ENCODE measurements at places on chromosomes 4 and X.

GRCh38 chr4:118910221-118910620 lies 21.6 kb downstream of the SYNPO2 start:
- no peak for DNase-seq

DNA sequence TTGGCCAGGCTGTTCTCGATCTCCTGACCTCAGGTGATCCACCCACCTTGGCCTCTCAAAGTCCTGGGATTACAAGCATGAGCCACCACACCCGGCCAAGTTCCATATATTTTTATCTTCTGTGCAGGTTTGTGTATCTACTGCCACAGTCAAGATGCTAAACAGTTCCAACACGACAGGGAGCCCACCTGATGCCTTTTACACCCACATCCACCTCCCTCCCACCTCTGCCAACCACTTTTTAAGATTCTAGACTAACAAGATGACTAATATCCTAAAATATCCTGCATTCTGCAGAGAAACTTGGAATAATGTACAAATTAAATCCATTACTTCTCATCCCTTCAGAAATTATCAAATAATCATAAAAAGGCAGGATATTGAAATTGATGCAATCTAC lies 19.3 kb upstream of the RPL34 start:
- no peak for DNase-seq

DNA sequence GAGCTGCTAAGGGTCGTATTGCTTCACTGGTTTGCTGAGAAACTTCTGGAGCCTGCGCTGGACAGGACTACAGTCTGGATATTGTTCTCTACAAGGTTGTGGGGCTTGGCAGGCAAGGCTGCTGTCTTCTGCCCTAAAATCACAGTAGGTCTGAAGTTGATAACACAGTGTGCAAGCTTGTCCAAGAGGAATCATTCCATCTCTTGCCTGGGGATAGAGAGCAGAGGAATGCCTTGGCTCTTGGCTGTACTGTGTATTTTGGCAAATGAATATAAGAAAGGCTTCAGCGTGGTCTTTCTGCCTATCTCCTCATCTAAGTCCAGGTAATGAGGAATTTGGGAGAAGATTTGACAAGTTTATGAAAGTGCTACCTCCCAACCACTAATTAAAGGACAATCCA lies 9.4 kb upstream of the RASL11B start:
- no peak for DNase-seq

GRCh38 chr4:147057611-147058190 lies 112.0 kb upstream of the TTC29 start:
- DNase-seq = no peak

DNA sequence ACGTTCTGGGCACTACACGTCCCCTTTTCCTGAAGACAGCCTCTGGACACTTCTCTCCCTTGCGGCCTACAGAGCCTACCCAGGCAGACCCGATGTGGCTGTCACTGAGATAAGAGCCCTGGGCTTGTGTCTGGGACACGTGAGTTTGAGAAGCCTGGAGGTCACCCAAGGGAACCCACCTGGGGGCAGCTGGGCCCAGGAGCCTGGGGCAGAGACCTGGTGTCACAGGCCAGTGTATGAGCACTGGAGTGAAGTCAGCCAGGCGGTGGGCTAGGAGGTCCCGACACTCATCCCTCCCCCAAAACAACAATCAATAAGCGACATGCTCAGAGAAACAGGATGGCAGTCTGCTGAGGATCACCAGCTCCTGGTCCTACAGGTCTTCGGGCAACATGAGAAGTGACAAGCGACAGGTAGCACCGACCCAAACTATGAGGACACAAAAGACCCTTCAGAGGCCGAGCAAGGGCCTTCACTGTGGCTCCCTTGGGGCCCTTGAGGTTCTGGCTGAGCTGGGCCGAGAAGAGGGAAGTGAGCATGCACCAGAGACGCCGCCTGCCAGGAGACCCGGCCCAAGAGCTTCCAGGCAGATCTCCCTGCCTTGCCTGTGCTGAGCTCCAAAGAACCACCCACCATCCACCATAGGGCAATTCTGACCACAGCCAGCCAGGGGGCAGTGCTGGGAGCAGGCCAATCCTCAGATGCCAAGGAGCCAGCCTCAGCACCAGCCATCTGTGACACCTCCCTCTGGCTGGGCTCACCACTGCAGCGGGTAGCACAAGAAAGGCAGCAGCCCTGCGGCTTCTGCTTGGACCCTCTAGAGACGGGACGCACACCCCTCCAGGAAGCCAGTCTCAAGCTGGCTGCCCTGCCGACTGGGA lies 11.0 kb upstream of the DUSP9 start:
- DNase-seq = peak; percentile 12

DNA sequence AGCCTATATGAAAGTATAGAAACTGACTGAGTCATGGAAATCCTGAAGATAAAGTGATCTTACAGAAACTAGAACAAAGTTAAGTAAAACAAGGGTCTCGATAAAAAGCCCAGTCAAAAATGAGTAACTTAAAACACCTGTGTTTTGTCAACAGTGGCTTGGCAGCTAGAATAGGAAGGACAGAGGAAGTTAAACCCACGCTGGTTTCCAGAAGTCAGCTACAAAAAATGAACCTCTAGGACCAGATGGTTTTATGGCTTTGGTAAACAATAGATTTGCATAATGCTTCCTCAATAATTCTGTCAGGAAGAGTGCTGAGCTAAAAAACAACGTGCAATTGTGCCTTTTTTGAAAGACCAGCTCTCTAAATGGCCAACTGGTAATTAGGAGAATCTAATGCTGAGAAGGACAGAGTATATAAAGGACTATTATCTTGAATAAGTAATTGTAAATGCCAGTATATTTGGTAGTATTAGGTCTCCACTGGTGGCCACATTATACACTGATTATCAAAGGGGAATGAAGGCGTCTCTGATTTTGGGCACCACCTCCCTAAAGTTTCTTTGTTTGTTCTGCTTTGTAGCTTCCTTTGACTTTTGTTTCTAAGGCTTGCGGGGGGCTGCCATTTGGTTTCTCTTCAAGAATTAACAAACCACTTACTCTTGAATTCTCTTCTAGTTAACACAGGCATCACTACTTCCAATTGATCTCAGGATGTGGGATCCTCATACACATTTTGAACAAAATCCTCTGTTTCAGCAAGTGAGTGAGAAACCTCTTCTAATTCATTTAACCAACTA lies 72.2 kb upstream of the PPP3CA start:
- no peak for DNase-seq

DNA sequence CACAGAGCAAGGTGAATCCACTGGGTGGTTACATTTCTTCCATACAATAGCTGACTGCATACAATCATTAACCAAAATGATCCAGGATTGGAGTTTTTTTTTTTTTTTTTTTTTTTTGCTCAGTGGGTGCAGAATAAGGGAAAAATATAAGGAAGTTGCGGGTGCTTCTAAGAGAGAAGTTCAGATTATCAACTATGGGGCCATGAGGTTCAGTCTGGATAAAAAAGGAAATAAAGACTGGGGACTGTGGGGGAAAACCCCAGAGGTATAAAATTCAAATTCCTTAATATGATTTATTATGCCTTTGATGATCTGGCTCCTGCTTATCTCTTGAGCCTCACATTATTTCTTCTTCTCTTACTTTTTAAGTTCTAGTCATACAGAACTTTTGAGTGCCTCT lies 5.9 kb upstream of the EIF1AX start:
- DNase-seq = no peak

DNA sequence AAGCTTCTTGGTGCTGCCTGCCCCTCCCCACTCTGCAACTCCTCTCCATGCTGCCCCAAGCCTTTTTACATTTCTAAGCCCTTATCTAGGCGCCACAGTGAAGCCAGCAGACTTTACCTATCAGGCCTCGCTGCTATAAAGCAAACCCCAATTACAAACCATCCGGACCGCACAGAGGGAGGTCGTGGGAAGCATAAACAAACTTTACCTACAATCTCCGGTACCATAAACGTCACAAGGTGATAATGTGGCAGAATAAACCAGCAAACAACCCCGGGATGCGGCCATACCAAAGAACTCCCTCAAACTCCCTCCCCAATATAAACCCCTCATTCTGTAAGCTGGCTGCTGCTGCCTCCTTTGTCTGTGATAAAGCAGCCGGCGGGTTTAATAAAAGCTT lies 54.0 kb upstream of the ZCCHC13 start:
- no peak for DNase-seq

DNA sequence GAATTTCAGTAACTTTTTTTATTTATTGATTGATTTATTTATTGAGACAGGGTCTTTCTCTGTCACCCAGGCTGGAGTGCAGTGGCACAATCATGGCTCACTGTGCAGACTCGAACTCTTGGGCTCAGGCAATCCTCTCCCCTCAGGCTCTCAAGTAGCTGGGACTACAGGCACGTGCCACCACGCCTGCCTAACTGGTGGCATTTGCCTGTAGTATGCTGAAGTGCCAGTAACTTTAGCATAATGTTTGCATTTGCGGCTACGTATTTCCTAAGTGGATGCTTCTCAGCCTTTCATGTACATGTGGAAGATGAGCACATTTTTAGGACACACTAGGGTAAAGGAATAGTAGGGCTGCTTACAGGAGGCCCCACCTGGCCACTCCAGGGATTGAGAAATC lies 45.3 kb upstream of the ATXN3L start:
- DNase-seq = no peak

GRCh38 chrX:119325456-119325855 lies 73.7 kb upstream of the SLC25A43 start:
- no peak for DNase-seq

GRCh38 chrX:72716766-72717165 lies 2.7 kb upstream of the PHKA1 start:
- no peak for DNase-seq

GRCh38 chr4:128517739-128518510 lies 230.3 kb upstream of the PGRMC2 start:
- DNase-seq = no peak

- DNase-seq = no peak
Observed at GRCh38 chrX:15676886-15677285, 12.3 kb upstream of the CLTRN start.

GRCh38 chrX:111445485-111445884 lies 33.5 kb upstream of the DCX start:
- no peak for DNase-seq

All from stimulated activated CD4-positive, alpha-beta T cell treated with anti-CD3 and anti-CD28 coated beads, Interleukin-4, amount 100 ng/mL, for 24 hours (primary cell).